DMS 273 treated with DMSO at 0.1 percent for 48 hours (cell line): ENCODE measurements at places on chromosomes 7 and 10.

DNA sequence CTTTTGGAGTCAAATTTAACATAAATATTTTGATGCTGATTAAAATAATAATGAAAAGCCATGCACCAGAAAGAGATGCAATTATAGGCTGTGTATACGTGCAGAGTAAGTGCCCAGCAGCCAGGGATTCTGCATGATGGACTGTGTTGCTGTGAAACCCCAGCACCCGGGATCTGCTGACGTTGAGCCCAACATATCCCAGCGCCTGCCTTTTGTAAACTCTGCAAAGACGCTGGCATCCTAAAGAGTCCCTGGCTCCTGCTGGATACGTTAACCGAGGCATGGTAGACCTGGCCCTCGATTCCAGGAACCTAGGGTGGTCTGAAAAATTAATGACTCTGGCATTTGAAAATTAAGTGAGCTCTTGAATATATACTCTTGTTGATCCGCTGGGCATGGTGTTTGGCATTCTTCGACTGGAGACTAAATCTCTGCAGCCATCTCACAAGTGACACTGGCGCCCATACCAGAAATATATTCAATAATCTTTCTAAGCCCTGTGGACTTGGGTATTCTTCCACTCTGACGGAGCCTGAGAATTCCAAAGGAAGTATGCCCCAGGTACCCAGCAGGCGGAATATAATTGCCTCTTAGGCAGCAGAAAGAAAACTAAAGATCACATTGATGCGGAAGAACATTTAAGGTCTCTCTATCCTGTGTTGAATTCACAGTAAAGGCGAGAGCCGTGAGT lies 191.2 kb upstream of the SH2B2 start:
- DNase-seq = no peak

DNA sequence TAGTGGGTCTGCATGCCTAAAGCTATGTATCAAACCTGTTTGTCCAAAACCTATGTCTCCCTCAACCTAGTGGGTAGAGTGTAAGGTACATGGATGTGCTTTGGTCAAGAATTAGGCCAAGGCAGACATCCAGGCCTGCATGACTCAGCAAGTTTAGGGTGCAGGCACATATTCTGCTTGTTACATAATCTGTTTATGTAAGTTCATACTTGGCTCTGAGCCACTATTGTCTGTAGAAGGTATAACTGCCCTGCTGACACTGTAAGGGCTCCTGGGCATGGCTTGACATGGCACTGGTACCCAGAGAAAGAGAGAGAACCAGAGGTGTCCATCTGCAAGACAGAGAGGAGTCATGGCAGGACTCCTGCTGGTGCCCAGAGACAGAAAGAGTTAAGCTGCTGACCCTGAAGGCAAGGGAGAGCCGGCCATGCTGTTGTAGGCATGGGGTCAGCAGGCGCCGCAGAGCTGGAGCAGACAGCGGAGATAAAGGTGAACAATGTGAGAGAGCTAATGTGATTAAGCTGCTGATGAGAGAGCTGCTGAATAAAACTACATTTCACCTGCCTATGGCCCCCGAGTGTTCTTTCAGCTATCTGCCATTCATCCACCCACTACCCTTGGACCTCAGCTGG lies 118.5 kb upstream of the TMEM106B start:
- no peak for DNase-seq

- no peak for DNase-seq
Measured at GRCh38 chr7:138776166-138776833, 21.5 kb upstream of the TMEM213 start.

DNA sequence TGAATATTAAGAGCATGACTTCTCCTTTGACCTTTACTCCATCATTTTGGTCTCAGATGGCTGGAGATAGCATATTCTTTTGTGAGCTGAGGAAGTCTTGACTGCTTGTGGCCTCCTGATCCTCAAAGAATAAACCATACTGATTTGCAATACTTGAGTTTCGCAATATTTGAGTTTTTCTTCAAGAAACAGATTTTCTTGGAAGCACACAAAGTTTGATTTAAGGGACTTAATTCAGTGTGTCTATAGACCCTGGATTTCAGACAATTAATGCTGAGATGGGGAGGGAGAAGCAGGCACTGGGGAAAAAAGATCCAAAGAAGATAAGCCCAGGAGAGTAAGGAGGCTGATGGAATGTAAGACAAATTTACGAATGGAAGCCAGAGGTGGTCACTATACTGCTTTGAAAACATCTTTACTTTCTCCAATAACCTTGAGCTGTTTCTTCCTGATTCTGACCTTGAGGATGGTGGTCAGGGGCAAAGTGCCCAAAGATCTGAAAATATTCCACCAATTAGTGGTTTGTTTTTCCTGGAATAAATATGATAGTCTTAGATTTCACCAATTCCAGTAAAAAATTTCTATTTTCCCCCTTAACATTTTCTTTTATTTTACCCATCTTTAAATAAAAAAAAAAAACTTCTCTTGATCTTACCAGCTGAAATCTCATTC lies 7.5 kb downstream of the EPDR1 start:
- no peak for DNase-seq

DNA sequence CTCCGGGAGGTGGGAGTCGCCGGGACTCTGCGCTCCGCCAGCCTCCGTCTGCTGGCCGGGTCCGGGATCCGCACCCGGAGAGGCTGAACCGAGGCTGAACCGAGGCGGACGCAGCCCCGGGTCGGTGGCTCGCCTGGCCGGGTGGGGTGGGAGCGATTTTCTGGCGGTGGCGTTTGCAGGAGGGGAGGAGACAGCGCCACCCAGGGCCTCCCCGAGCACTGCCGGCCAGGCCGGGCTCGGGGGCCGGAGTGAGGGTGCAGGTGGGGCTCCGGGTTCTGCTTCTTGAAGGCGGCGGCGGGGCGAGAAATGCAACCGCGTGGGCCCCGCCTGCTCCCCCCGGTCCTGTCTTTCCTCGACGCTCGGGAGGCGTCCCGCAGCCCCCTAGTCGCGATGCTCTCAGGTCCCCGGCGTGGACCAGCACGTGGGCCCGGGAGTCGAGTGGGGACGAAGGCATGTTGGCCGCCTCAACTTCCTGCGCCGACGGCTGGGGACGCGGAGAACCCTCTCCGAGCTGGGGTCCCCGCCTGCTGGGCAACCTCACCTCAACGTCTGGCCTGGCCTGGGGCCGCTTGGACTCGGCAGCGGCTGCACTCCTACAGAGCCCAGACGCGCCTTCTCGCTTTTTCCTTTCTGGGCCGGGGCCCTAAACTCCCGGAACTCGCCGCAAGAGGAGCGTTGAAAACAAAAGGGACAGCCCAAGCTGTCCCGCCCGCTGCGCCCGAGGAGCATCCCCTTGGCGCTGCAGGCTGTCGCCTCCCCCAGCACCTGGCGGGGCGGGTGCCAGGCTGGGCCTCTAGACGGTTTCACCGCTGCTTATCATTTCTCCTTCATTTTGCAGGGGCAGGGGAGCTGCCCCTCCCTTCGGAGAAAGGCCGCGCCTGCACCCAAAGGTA lies 25.2 kb upstream of the VAX1 start:
- no peak for DNase-seq

GRCh38 chr10:70234668-70235447 lies 1.6 kb upstream of the PPA1 start:
- DNase-seq = no peak
